ENCODE measurements at places on chromosomes 4 and X.

DNA sequence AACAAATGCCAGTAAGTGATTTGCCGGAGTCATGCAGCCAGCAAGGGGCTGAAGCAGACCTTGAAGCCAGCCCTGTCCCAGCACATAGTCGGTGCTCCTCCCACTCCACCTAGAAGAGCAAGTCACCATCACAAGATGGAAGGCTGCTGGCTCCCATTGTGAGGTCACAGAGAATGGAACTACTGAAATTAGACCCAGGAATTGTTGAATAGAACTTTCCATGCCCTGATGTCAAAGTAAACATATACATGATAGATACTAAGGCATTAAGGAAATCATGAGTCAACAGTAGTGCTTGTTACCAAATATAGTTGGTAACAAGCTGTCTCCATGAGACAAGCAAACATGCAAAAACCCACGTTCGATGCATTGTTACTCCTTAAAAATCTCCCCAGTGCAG is 177.1 kb upstream of the MID1 start:
- no peak for DNase-seq

- DNase-seq: no peak
Measured at GRCh38 chrX:24168807-24169206, 19.3 kb downstream of the ZFX start.

DNA sequence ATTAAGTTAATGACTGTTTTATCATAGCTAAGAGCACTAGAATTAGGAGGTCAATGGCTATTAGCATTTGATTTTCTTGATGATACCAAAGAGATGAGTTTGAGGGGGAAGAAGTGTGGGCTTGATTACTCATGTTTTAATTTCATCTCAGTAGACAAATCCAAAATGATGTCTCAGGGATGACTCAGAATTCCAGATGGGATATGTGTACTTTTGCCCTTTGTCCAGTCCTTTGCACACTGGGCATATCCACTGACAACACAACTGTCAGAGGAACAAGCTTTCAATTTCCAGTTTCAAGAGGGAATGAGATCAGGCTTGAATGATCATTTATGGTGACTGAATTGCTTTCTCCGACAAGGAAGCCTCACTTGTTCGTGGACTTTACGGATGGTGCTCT is 325.3 kb upstream of the FTHL17 start:
- no peak for DNase-seq

- DNase-seq: no peak
Measured at GRCh38 chrX:1502241-1502640, 34.7 kb downstream of the P2RY8 start.

DNA sequence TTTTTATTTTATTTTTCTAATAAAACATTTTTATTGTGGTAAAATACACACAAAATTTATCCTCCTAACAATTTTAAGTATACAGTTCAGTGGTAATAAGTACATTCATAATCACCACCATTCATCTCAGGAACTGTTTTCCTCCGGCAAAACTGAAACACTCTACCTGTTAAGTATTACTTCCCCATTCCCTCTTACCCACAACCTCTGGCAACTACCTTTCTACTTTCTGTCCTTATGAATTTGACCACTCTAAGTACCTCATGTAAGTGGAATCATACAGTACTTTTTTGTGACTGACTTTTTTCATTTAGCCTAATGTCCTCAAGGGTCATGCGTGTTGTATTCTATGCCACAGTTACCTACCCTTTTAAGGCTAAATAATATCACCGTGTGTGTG is 21.1 kb upstream of the HSFX4 start:
- no peak for DNase-seq
